ENCODE measurements at places on chromosomes 1 and 21. TPM values are rescaled to one million over a fixed set of nuclear protein-coding genes. Genes with fewer than 3 reads are reported as not detected.

- no peak for DNase-seq
These were observed 4.2 kb downstream of the LY9 start for GRCh38 chr1:160800142-160800541.

GRCh38 chr1:44351289-44351688 is 3.8 kb downstream of the ERI3 start:
- no peak for DNase-seq

The CACYBP gene
- 172 TPM for total RNA-seq

DNA sequence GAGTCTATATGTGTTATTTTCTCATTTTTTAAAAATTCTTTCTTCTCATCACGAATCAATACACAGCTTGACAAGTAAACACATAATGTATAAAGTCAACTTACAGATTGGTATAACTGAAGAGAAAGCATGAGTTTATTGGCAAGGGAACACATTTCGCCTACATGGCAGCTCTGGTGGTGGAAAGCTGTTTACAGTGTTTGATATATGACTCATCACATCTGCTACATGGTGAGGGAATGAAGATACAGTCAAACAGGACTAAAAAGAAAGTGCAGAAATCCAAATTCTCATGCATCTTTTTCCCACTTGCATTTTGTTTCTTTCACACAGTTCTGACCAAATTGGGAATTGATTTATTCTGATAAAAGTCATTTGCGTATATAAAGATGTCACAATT is 122.2 kb upstream of the ADGRL4 start:
- DNase-seq: no peak

DNA sequence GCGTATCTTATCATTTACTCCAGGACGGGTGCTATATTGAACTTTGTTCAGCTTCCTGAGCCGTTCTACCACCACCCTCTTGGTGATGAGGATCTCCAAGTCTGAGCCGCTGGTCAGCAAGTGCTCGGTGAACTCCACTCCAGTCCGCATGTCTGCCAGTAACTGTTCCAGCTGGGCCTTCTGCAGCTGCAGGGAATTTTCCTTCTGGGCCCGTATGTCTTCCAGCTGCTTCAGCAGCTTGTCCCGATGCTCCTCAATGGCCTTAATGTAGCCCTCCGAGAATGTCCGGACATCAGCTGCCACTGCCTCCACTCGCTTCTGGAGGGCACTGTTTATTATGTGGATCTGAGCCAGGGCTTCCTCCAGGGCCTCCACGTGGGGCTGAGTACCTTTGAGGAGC is 3.4 kb downstream of the TRIM45 start:
- no peak for DNase-seq

The MINDY1 gene
- 19.6 TPM for total RNA-seq

DNA sequence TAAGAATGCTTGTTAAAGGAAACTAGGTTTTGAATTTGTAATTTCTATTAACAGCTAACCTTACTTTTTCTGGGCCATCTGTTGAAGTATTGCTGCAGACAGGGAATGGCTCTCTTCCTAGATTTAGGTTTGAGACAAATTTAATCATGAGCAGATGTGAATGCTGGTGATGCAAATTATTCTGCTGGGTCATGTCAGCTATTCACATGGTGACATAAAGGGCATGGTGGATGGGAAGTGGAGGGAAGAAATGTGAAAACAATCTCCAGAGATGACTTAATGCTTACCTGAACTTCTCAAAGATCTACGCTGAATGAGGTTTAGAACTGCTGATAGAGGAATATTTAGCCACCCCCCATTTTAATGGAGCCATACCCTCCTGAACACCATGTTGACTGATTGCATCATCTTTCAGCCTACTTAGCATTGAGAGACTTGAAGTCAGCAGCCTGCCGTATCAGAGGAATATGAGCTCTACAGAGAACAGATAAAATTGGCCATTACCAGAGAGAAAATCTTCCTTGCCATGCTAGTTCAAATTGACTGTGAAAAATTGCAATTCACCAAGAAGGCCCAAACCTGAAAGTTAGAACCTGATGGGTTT is 138.8 kb downstream of the HHAT start:
- no peak for DNase-seq

GRCh38 chr1:56573311-56573710 is 6.1 kb downstream of the PLPP3 start:
- DNase-seq: no peak

Data from neural crest cell (in vitro differentiated cells).